Stimulated activated CD8-positive, alpha-beta memory T cell treated with anti-CD3 and anti-CD28 coated beads, Interleukin-2, amount 100 ng/mL, for 48 hours (primary cell): ENCODE measurements at places on chromosomes 4 and X.

GRCh38 chr4:188295899-188296298, 156.7 kb downstream of the TRIML1 start:
- DNase-seq, result no peak

- DNase-seq, result no peak
Observed at GRCh38 chr4:124322234-124323065, 390.1 kb downstream of the ANKRD50 start.

- no peak for DNase-seq
Observed at GRCh38 chrX:31384471-31384870, 312.6 kb upstream of the FTHL17 start.

DNA sequence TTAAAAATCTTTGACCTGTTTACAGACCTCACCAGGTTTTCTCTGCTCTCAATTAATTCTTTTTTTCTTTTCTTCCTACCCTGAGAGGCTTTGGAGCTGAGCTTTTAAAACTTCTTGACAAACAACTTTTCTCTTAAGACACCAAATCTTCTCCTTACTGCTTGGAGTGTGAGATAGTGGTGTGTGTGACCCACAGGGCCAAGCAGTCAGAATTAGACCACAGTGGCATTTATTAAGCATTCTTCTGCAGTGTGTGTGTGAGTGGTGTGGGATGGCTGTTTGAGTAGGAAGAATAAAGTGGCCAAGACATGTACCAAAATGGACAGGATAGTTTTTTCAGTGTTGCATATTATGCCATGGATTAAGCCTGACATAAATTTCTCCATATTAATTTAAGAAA, 665.1 kb downstream of the RAPGEF2 start:
- no peak for DNase-seq

- no peak for DNase-seq
Observed at GRCh38 chr4:40563401-40563800, 66.3 kb downstream of the RBM47 start.

GRCh38 chr4:26076000-26076587, 162.1 kb downstream of the SMIM20 start:
- no peak for DNase-seq

DNA sequence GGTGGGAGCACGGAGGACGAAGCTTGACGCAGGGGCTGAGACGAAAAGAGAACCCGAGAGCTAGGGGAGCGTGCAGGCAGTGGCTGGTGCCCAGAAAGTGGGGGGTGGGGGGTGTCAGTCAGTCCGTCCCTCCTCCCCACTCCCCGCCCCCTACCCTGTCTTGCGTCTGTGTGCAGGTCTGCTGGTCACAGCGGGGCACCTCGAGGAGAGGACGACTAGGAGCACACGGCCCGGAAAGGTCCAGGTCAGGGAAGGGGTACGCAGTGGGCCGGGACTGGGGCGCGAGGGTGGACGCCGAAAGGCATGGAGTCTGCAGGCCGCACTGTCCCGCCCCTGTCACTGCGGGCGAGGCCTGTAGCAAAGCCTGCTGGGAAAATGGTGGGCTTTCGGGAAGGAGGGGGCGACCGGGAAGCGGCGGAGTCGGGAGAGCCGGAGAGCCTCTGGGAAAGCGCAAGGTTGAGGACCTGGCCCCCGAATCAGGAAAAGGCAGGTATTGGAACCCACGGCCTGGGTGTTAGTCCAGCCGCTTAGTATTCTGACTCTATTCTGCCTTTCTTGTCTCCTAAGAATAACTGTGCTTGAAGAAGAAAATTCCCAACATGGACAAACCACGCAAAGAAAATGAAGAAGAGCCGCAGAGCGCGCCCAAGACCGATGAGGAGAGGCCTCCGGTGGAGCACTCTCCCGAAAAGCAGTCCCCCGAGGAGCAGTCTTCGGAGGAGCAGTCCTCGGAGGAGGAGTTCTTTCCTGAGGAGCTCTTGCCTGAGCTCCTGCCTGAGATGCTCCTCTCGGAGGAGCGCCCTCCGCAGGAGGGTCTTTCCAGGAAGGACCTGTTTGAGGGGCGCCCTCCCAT, 769 bp downstream of the TCEAL1 start:
- DNase-seq, result no peak

GRCh38 chr4:153950100-153950979, 161.5 kb upstream of the SFRP2 start:
- DNase-seq, result no peak

- DNase-seq, result no peak
Observed at GRCh38 chr4:142497606-142498005, 348.5 kb downstream of the INPP4B start.

- no peak for DNase-seq
Observed at GRCh38 chr4:1972414-1972813, 36.4 kb downstream of the NELFA start.

GRCh38 chr4:112552668-112553067, 36.7 kb upstream of the NEUROG2 start:
- no peak for DNase-seq

DNA sequence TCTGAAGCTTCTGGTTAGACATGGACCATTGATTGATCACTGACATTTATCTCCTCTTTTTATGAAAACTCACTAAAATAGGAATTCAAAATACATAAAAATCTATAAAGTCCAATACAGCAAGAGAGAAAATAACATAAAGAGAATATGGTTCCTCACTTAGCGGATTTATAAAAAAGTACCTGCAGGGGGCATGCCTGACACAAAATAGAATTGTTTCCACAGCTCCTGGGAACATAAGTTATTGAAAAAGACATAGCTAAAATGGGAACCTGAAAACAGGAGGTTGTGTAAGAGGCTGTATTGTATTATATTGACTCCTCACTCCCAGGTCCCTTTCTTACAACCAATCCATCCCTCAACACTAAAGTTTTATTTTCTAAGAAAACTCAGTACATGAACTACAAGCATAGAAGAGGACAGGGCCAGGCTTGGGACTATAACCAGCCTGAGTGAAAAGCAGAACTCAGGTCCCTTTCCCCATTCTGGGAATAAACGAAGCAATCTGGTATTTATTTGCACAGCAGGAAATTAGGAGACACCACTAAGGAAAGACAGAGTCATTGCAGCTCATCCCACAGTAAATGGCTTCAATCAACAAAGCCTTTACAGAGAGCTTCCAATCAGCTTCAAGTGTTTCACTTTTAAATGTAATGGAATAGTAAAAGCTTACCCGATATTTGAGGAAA, 121.1 kb upstream of the NDST4 start:
- no peak for DNase-seq

- no peak for DNase-seq
Observed at GRCh38 chr4:22593933-22594332, 78.1 kb upstream of the ADGRA3 start.

- no peak for DNase-seq
Observed at GRCh38 chrX:151875270-151876026, 37.2 kb upstream of the MAGEA4 start.

GRCh38 chrX:42746606-42747005, 31.4 kb downstream of the PPP1R2C start:
- no peak for DNase-seq

GRCh38 chr4:116118221-116118620, 967.2 kb downstream of the TRAM1L1 start:
- no peak for DNase-seq

- no peak for DNase-seq
Observed at GRCh38 chrX:82141942-82142341, 940.0 kb downstream of the SH3BGRL start.

DNA sequence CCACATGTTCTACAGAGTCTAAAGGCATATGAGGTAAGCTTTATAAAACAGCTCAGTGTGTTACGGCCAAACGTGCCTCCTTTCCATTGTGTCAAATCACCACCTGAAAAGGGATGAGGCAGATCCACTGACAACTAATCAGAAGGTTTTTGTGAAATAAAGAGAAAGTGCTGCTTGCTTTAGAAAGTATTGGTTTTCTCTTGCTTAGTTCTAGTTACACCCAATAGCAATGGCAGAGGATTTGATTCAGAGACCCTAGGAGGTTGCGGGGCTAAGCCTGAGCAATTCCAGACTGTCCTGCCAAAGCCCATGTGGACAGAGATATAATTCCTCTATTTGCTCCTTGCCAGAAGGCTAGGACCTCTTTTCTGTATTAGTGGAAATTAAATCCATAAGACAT, 125.5 kb downstream of the SPRY1 start:
- DNase-seq, result no peak

DNA sequence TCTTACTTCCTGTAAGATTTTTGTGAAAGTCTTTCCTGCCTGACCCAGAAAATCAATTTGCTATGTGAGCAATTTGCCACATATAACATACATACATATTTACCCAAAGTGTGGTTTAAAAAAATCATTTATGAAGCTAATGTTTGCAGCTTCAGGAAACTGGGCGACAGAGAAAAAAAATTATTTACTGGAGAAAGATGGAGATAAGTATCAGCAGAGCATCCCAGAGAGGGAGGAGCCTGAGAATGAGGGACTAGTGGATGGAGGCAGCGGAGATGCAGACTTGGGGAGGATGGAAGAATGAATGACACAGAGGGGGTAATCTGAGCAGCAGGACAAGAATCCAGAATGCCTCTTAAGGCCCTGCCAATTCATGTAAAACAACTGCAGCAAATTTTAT, 975 bp upstream of the GYPA start:
- no peak for DNase-seq

DNA sequence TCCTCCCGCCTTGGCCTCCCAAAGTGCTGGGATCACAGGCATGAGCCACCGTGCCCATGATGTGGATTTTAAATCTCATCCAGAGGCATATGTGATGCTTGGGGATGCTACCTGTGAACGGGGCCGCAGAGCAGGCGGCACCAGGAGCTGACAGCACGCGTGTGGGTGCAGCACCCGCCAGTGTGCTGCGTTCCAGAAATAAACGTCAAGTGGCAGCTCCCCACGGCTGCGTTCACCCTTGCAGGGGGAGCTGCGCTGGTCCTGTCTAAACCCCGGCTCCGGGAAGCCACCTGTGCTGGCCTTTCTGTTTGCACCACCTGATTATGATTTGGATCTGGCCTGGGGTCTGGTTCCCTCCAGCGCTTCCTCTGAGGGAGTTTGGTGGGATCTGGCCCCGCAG, 77.8 kb downstream of the SORCS2 start:
- no peak for DNase-seq

GRCh38 chrX:41198410-41198809, 113.2 kb downstream of the USP9X start:
- DNase-seq, result no peak

DNA sequence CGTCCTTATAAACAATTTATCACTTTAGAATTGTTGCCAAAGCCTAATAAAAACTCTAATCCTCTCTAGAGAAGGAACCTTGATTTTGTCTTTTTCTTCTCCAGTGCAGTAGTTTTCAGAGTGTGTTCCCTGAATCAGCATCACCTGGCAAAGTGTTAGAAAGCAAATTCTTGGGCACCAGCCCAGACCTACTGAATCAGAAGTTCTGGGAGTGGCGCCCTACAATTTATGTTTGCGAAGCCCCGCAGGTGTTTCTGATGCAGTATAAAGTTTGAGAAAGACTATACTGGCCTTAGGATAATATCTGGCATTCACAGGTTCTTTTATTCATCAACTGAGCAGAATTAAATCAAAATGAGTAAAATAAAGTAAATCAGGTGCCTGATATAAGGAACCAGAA, 645.8 kb upstream of the ATOH1 start:
- no peak for DNase-seq

DNA sequence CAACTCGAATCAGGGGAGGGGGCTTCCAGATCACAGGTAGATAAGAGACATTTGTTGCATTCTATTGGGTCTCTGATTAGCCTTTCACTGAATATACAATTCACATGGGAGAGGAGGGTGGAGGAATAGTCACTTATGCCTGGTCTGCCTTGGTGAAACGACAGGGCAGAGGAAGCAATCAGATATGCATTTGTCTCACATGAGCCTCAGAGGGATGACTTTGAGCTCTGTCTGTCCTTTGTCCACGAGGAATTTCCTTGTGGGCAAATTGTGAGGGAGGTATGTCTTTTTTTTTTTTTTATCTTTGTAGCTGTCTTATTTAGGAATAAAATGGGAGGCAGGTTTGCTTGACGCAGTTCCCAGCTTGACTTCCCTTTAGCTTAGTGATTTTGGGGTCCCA, 28.5 kb upstream of the TMSB4X start:
- no peak for DNase-seq

DNA sequence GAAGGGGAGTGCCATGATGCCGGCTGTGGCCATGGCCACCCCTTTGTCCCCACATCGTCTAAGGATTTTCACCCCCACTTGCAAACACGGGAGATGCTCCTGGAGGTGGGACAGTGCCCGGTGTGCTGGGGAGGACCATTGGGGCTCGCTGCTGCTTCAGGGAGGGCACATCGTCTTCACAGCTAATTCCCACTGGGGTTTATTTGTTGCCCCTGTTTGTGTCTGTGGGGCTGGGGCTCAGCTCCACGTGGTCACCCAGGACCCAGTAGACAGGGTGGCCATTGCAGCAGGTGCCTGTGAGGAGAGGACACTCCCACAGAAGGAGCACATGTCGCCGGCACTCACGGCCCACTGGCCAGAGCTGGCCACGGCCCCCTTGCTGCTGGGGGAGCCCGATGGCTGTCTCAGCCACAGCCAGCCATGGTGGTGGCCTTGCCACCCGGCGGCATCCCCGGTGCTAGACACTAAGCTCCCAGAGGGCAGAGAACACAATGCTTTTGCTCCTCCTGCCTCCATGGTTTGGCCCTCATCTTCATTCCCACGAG, 27.8 kb upstream of the GRPEL1 start:
- DNase-seq, result no peak

DNA sequence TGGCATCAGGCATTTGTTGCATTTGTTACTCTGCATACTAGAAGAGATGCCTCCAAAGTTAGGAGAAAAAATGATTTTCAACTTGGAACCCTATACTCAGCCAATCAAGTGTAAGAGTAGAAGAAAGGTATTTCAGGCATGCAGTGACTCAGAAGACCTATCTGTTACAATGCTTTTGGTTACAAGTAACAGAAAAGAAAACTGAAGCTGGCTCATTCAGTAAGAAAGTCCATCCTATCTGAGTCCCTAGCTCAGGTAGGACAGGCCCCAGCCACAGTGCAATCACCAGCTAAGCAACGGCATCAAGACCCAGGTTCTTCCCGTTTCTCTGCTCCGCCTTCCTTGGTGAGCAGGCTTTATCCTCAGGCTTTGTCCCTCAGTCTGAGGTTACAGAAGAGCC, 23.3 kb downstream of the MECP2 start:
- no peak for DNase-seq

- no peak for DNase-seq
Observed at GRCh38 chr4:141730805-141731204, 94.4 kb downstream of the IL15 start.

DNA sequence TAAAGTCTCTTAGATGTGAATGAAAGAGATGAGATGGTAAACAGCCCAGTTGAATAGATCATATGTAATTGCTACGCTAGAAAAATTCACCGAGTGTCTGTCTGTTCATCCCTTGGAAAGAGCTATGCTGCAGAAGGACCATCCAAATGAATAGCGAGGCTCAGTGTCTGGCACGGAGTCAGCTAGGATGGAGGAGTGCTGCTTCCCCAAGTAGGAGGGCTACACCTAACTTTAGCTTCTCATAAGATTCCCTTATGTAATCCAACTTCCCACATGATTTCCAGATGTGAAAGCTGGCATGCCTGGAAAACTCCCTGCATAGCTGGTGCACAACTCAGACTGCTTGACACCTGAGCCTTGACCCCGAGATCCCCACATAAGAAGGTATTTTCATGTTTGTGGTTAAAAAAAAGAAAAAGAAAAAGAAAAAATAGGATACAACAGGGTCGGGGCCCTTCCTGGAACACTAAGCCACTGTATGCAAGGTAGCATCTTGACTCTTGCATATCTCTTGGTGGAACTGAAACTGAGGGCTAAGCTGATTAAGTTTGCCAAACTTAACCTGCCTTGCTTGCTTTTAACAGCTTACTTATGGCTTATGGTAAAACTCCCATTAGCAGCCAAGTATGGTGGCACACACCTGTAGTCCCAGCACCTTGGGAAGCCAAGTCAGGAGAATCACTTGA, 82.3 kb downstream of the FREM3 start:
- no peak for DNase-seq

- DNase-seq, result no peak
Observed at GRCh38 chr4:123978637-123979036, 582.0 kb downstream of the SPRY1 start.
